ENCODE measurements at places on chromosomes 5 and 9. TPM values are rescaled to one million over a fixed set of nuclear protein-coding genes. Genes with fewer than 3 reads are reported as not detected.

The GPR151 gene
- not detected for polyA plus RNA-seq

The TEX48 gene
- polyA plus RNA-seq, result not detected

The ADRB2 gene
- polyA plus RNA-seq, result 0.11 TPM

The ANGPTL2 gene
- 9.7 TPM for polyA plus RNA-seq

The SEMA5A gene
- polyA plus RNA-seq, result 47.1 TPM

The NEK6 gene
- polyA plus RNA-seq, result 28.5 TPM

The DND1 gene
- 1.0 TPM for polyA plus RNA-seq

The NEUROG1 gene
- polyA plus RNA-seq, result not detected

Data from renal cortex interstitium (tissue), 15 donors.